RPMI8226 (cell line): ENCODE measurements at places on chromosomes 5 and 9.

GRCh38 chr9:84921175-84921574 lies 251.6 kb downstream of the NTRK2 start:
- no peak for DNase-seq

DNA sequence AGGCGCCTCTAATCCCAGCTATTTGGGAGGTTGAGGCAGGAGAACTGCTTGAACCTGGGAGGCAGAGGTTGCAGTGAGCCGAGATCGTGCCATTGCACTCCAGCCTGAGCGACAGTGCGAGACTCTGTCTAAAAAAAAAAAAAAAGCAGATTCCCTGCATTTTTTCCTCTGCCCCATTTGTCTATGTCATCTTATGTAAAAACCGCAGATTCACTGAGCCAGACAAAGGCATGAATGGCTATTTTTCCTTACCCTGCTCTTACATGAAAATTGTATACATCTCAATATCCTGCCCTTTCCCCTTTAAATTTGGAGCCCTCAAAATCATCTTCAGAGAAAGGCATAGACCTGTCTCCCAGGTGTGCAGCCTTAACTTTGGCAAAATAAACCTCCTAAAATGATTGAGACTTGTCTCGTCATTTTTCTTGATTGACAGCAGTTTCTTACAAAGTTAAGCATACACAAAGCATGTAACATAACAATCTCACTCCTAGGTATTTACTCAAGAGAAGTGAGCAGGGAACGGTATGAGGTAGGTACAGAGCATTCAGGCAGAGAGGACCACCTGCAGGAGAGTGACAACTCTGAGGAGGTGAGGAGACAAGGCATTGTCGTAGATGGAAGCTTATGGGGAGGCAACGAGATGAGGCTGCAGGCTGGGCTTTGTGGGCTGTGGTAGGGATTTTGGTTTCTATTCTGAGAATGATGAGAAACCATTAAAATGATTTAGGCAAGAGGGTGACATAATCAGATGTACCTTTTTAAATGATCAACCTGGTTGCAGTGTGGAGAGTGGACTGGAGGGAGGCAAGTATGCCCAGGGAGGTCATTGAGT lies 65.7 kb upstream of the IL6ST start:
- no peak for DNase-seq

GRCh38 chr9:4196376-4196775 lies 103.5 kb downstream of the GLIS3 start:
- no peak for DNase-seq

DNA sequence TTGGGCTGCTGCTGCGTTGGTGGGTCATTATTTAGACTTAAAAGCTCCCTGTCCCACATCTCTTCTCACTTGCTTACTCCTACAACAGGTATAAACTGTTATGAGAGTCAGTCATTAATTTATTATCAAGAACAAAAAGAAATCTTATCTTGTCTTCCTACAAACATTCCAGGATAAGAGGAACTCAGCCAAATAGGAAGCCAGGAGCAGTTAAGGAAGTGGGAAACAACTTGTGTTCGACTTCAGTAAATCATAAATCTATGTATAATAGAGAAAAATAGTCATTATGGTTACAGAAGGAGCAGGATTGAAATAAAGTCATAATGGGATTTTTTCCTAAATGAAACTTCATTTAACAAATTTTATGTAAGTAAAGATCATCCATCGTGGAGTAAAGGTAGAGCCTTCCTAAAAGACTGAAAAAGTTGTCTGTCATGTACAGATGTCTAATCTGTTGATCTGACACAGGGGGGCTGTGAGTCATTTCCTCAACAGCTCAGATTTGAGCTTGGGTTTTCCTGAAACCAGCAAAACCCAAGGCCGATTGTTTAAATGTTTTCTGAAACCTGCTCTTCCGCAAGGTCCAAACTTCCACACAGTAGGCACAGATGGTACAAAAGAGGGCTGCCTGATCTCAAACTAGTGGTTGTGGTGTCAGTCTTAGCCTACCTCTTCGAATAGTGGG lies 25.3 kb upstream of the LRRTM2 start:
- no peak for DNase-seq

- DNase-seq: no peak
These were observed 79.9 kb downstream of the AOPEP start for GRCh38 chr9:94806307-94806893.

GRCh38 chr5:143016777-143017516 lies 246.8 kb downstream of the ARHGAP26 start:
- peak; percentile 70 for DNase-seq

DNA sequence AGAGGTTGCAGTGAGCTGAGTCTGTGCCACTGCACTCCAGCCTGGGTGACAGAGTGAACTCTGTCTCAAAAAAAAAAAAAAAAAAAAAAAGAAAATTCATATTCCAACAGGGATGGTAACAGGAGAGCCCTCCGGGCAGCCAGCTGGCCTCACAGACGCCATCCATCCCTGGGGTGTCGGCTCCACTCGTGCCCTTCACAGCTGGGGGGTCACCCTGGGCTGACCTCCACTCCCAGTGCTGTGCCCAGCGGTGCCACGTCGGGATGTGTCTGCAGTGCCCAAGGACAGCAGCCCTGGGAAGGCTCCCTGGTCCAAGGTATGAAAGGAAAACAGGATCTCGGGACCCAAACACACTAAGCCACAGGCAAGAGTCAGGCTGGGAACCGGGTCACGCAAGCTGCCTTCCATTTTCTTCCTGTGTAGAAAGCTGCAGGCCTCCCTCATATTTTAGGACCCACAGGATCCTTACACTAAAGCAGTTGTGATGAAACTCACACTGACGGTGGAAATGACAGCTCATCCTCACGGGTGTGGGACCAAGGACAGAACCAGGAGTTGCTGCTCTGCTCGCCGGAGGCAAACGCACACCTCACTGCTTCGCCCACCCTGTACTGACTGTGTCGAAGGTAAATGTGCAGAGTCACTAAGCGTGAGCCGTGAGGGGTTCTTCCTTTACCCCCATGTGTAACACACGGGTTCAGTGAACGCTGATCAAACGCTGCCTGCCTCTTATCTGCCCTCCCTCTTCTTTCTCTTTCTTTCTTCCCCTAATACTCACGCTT lies 5.3 kb downstream of the SLC12A7 start:
- DNase-seq: no peak

GRCh38 chr5:115413651-115414050 lies 117.2 kb upstream of the CCDC112 start:
- no peak for DNase-seq

DNA sequence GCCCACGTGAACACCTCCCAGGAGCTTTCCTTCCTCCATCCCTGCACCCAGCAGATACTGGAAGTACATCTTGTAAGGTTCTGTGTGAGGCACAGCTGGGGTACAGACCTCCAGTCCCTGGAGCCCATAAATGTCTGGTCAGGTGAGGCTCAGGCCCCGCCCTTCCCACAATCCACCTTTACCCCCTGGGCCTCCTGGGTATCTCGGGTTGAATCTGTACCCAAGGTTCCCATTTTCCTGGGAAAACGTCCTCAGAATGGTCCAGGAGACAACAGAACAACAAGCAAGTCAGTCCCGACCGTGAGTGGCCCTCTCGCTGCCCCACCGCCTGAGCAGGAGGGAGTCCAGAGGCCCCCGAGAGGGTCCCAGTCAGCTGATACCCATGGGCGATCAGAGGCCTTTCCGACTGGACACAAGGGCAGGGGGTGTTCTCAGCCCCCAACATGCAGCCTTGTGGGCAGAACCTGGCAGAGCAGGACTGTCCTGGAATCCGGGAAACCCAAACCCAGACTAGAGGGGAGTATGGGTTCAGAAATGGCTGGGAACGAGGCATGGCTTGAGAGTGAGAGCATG lies 4.3 kb downstream of the SPATA31E1 start:
- DNase-seq: no peak

- DNase-seq: peak; percentile 85
These were observed at the start of the genes GBA2 and RGP1 for GRCh38 chr9:35748858-35749514. TSS of gene GBA2 (minus strand) at chr9:35749228. CDS start at chr9:35748704, 524 bp downstream. TSS of gene RGP1 (plus strand) at chr9:35749287. CDS start at chr9:35749756, 469 bp downstream.

GRCh38 chr5:103519550-103519949 lies 43.0 kb downstream of the NUDT12 start:
- no peak for DNase-seq

DNA sequence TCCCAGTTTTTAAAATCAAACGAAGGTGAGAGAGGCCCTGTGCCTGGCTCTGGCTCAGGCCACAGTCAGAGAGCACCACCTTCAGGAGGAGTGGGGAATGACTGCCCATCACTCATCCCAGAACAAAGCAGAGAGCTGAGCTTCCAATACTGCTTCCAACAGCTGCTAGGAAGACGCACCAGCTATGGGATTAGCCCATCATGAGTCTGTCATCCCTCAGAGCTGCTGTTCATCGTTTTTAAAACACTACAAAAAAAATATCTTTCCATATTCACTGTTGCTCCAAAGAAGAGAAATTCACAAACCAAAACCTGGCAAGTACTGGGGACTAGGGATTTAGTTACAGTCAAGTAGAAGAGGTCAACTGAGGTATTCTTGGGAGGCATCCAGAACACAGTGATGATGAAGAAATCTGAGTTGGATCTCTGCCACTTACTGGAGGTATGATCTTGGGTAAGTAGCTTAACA lies 102.4 kb downstream of the CDK5RAP2 start:
- DNase-seq: peak; percentile 9

GRCh38 chr9:38178237-38178636 lies 109.2 kb upstream of the SHB start:
- no peak for DNase-seq
